ENCODE measurements at places on chromosomes 12 and 14.
A peak's percentile ranks its signal among the peaks of the same experiment; 100 is the strongest.

DNA sequence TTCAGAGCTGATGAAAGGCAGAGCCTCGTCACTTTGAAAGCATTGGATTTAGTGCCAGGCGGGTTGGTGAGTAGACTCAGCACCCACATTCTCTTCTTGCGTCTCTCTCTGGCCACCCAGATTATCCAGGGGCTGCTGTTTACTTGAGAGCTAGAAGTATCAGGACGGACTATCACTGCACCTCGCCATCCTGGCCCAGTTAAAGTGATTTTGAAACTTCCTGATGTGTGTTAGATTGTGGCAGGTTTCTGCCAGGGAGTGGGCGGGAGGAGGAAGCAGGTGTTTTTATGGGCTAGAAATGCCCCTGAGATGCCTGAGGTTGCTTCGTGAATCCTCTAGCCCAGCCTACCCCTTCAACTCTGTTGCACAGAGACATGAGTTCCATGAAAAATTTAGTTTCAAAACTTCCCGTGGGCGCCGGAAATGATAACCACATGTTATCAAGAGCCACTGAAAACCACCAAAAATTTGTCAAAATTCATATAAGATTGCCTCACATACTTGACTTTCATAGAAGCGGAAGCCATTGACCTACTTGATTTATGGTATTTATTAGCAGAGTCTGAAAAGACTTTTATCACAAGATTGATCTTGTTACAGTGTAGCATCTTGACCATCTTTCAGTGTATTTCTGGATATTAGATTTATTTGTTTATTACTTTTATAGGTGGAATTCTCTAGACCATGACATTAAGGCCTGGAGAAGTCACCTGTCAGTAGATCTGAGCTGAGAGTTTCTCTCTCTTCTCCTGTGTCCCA, 466.0 kb downstream of the RAD51B start:
- no peak for DNase-seq

GRCh38 chr12:115402443-115403180, 718.6 kb upstream of the TBX3 start:
- no peak for DNase-seq

- DNase-seq: no peak
These were observed 19.2 kb downstream of the NR2C1 start for GRCh38 chr12:95054206-95054605.

- no peak for DNase-seq
These were observed 2.4 kb upstream of the GLS2 start for GRCh38 chr12:56490360-56490759.

- DNase-seq: no peak
These were observed 465.3 kb downstream of the RAD51B start for GRCh38 chr14:68284834-68285233.

DNA sequence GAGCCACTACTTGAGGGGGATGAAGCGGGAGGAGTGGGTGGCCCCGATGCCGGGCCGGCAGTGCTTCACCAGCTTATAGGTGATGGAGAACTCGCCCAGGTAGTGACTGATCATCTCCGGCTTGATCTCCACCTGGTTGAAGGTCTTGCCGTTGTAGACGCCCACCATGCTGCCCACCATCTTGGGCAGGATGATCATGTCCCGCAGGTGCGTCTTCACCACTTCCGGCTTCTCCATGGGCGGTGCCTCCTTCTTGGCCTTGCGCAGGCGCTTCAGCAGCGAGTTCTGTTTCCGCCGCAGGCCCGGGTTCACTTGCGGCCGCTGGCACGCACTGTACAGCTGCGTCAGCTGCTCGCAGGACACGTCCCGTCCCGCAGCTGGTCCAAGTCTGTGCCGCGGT, 3.4 kb downstream of the TIGAR start:
- DNase-seq: no peak

DNA sequence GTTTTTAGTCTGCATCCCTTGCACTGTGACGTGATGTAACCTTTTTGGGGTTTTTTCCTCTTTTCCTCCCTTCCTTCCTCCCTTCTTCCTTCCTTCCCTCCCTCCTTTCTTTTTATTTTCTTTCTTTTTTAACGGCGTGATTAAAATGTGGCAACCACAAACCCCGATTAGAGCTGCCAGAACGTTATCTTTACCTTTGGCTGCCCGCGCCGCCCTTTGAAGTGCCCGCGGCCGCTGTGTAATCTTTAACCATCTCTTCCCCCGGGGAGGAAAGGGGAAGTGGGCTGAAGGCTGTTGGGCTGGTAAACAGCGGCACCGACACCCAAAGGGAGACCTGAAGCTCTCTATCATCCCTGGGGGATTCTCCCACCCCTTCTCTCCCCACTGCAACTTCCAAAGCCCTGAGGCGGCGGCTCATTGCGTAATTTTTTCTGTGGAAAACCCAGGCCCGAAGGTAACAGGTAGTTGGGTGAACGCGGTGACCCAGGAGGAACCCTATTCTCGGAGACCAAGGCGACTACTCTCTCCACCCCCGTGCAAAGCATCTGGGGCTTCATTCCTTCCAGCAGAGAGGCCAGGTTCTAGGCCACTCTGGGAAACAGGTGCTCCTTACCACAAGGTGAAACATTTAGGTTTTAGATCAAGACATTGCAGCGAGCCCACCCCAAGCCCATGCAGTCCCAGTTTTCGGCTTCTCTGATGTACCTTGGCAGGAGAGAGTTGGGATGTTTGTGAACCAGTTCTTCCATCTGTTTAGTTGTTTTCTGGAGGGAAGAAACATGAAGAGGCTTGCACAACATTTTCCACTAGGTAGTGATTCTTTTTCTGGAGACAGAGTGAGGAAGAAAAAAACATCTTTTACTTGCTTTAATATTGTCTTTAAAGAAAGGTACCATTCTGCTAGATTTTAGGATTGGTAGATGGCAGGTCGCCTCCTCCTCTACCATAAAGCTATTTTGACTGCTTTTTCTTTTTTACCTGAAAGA, 1.5 kb downstream of the LGR5 start:
- DNase-seq: peak; percentile 42

DNA sequence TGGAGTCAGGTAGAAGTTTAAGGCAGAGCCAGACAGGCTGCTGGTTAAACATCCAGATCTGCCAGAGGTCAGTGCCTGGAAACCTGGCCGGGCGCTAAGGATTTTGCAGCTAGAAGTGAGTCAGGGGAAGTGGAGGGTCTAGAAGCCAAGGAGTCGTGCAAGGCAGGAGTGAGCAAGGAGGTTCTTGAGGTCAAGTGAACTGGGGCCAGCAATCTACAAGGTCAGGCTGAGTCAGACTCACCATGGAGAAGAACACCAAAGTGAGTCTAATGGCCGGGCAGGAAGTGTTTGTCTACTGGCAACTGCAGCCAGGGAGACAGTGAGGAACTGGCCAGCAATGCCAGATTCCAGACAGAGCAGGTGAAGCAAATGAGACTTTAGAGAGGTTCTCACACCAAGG, 628.2 kb downstream of the ETNK1 start:
- no peak for DNase-seq

GRCh38 chr12:12676605-12677004, 19.4 kb downstream of the GPR19 start:
- no peak for DNase-seq

GRCh38 chr12:109020796-109021380, at the start of gene SVOP:
Gene SVOP (minus strand): TSS chr12:109021068. CDS start chr12:109020868, 200 bp downstream.
- peak; percentile 81 for DNase-seq

GRCh38 chr12:80176706-80177105, 77.4 kb downstream of the OTOGL start:
- DNase-seq: no peak

DNA sequence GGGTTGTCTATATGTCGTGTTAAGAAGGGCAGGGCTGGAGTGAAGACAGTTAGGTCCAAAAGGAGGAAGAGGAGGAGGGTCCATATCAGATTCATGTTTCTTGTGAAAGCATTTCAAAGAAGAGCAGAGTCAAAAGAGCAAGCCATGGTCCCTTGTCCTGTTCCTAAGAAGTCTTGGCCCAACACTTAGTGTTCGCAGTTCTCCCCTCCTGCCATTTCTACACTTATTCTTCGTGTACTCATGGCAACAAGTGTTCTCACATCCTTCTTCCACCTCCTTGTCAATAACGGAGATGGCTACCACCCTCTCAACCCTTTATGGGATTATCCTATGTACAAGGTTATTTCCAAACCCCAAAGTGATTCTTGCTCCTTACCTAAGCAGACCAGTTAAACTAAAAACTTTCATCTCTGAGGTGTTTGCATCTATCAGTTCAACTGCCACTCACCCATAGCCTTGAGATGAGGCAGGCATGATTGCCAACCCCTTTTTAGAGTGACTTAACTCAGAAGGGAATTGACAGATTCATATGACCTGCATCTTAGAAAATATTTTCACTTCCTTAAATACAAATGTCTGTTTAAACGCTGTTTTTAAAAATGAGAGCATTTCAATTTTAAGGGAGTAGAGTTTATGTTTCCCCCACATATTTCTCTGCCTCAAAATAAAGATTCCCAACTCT, 19.8 kb upstream of the RNASE2 start:
- no peak for DNase-seq

GRCh38 chr12:3933074-3933818, 60.0 kb upstream of the PARP11 start:
- no peak for DNase-seq

GRCh38 chr12:23750923-23751322, 198.5 kb downstream of the SOX5 start:
- no peak for DNase-seq

GRCh38 chr14:94395888-94396574, 7.6 kb upstream of the SERPINA1 start:
- DNase-seq: peak; percentile 46

DNA sequence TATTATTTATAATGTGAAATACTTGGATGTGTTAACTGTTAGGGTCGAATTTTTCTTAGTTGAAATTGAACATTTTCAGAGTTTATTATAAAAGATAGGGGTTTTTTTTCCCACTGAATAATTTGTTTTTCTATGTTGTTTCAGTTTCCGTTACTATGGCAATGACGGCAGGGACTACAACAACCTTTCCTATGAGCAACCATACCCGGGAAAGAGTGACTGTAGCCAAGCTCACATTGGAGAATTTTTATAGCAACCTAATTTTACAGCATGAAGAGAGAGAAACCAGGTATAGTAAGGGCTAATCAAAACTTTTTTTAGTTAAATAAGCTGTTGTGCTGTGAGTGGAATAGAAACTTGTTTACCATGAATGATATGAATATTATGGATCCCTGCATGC, 35.1 kb upstream of the BMAL2 start:
- DNase-seq: no peak

DNA sequence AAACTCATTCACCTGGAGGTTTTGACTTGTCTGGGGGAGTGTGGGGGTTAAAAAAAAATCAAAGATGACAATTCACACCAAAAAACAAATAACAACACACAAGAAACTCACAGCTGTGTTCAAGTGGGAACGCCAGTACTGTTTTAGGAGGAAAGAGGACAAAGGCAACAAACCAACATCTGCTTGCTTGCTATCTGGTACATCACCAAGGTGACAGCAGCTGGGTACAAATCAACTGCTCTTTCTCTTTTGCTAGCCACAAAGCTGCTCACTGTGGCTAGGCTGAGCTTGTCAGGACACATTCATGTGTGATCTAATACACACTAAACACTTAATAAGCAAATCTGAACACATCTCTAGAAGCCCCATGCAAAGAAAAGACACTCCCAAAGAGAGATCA, 128.0 kb upstream of the RAP1B start:
- DNase-seq: no peak

DNA sequence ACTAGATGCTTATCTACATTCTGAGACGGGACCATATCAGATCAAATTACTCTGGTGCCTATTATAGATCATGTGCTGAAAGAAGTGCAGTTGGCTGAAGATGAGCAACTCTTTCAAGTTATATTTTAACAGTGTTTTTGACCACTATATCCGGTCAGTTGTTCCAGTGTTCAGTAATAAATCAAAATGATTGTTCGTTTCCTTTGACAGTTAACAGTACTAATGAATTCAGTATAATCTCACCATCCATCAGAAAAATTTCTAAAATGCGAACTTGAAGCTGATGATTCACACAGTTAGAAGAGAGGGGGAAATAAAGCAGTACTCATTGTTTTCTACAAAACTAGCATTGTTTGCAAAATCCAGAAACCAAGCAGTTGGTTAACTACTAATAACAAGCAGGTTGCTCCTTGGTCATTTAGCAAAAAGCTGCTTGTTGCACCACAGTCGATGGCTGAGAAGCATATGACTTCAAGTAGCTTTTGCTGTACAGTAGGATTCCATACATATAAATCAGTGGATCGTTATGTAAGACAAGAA, 2.3 kb downstream of the RPS6KA5 start:
- no peak for DNase-seq

DNA sequence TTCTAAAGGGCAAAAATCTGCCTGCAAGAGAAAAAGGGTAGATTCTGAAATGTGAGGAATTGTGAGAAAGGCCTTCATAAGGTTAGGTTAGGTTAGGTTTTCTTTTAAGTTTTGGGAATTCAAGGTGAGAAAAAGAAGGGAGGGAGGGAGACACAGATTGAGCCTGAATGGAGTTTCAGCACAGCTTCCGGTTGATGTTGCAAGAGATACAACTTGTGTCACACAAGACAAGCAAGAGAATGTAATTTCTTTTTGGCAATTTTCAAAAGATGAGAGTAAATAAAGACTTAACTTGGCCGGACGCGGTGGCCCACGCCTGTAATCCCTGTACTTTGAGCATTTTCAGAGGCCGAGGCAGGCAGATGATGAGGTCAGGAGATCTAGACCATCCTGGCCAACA, 63.8 kb downstream of the CPSF2 start:
- no peak for DNase-seq

DNA sequence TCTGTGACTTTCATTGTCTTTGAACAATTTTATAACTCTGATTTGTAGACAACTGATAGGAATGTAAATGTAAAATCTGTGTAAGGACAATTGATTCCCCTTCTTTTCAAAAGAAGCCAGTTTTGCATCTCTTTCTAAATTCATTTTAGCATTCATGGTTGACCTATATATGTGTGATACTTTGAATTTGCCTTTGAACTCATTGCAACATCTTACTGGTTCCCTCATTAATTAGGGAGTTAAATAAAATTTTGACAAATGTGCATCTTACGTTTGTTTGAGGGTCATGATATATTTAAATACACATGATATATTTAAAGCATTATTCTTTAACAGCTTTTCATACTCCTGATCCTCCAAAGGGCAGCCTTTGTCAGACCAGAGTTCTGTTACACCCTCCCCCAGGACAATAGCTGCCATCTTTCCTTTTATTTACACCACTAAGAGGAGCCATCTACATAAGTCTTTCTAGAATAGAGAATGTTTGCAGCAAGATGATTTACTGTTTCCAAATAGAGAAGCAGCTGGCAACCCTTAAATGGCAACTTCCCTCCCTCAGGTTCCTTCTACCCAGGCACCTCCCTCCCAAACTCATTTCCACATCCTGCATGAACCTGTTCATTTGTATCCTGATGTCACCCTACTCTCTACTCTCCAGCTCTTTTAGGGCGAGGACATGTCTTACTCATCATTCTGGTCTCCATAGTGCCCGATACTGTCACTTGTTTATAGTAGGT, 40.2 kb upstream of the APPL2 start:
- no peak for DNase-seq

All from Calu3 (cell line).